Neuronal stem cell (in vitro differentiated cells): ENCODE measurements at places on chromosomes 4 and X.
A peak's percentile ranks its signal among the peaks of the same experiment; 100 is the strongest.

GRCh38 chr4:76058888-76059426, 15.6 kb upstream of the ART3 start:
- no peak for DNase-seq
- no peak overlapping the region for H3K4me3 ChIP-seq
- H3K36me3 ChIP-seq: no peaks in the 10 kb centered on the region
- no peaks in the 10 kb centered on the region for H3K27me3 ChIP-seq
- H3K27ac ChIP-seq: no peak overlapping the region
- H3K4me1 ChIP-seq: no peaks in the 10 kb centered on the region

DNA sequence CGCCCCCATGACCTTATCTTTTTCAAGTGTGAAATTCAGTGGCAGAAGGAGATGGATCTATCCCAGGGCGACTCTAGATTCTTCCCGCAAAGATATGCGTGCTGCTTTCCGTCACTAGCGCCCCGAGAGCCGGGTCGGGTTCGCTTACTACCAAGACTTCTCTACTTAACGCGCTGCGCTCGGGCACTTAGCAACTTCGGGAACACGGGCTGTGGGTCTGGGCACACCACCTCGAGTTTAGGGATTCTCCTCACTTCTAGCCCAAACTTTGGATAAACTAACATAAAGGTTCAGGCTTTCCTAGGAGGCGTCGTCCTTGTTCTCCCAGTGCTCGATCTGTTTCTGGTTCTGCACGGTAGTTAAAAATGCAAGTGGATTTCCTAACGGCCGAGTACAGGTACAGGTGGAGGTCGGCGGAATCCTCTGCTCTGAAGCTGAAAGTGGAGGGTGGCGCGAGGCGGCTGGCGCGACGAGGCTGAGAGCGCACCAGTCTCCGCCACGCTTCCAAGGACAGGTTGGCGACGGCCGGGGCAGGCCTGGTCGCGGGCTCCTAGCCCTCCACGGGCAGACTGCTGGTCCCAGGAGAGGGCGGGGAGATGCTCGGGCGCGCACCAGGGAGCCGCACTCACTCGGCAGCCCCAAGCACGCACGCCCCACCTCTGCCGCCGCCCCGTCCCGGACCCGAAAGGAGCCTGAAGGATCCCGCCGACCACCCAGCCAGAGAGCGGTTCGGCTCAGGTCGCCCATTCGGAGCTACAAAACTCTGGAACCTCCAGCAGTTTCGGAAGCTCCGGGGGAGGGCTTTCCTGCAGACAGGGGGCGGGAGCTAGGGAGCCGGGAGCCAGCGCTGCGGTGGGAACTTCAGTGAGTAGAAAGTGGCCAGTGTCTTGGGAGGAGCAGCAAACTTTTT, 100.8 kb upstream of the TENM3 start:
- peak overlapping the region; percentile 89 for H3K4me3 ChIP-seq
- H3K27ac ChIP-seq: no peak overlapping the region
- H3K27me3 ChIP-seq: no peaks in the 10 kb centered on the region
- H3K36me3 ChIP-seq: no peaks in the 10 kb centered on the region
- peak; percentile 50 for DNase-seq

GRCh38 chrX:8484360-8484949, 19.8 kb downstream of the VCX3B start:
- no peaks in the 10 kb centered on the region for H3K36me3 ChIP-seq
- H3K4me1 ChIP-seq: no peaks in the 10 kb centered on the region
- no peak overlapping the region for H3K4me3 ChIP-seq
- no peaks in the 10 kb centered on the region for H3K27me3 ChIP-seq
- H3K27ac ChIP-seq: no peak overlapping the region

DNA sequence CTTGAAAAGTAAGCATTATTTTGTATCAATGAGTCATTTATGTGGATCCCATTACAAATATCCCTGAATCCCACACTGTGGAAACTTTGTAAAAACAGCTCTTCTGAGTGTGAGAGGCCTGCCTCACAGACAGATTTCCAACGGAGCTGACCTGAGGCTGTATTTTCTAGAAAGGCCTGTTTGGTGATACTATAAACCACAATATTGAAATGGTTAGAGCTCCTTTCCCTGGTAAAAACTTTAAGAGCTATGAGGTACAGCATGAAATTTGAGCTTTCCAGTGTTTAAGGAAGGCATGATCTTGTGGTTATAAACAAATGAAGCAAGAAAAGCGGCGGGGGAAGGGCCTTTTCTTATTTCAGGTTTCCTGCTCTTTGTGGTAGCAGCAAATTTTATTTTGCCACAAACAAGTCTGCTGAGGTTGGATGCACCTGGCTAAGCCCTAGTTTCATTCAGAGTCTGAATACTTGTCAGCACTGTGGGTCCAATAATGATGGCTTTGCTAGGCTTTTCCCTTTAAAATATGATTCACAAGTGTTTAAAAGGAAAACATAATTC, 86.8 kb upstream of the ETNPPL start:
- DNase-seq: no peak
- no peak overlapping the region for H3K27ac ChIP-seq
- no peaks in the 10 kb centered on the region for H3K36me3 ChIP-seq
- no peaks in the 10 kb centered on the region for H3K4me1 ChIP-seq

DNA sequence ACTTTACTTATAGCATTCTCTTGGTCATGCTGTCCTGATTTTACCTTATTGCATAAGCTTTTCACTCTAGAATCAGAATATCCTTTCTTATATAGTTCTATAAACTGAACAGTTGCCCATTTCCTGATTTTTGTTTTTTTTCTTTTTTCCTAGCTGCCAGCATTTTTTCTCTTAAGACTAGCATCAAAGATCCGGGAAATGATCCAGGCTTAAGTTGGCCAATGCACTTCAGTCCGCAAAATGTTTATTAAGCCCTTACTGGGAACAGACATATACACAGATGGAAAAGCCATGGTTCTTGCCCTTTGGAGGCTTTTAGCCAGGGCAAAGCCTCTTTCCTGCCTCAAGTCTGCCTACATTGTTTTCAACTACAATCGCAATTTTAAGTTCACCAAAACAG, 10.1 kb upstream of the BMP2K start:
- no peak for DNase-seq
- H3K27ac ChIP-seq: no peak overlapping the region
- H3K4me1 ChIP-seq: no peaks in the 10 kb centered on the region
- no peaks in the 10 kb centered on the region for H3K36me3 ChIP-seq

DNA sequence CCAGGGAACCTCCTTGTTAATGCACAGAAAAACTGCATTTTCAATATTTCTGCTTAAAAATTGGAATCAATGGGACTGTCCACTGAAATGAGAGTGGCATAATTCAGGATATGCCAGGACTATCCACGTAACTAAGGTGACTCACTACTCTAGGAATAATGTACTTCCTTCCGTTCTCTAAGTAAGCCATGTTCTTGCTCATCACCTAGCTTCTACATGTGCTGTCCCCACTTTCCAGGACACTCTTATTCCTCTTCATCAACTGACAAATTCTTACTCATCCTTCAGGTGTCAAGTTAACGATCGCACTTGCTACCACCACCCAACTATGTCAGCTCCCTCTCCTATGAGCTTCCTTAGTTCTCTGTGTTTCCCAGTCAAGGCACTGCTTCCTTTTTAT, 342.8 kb upstream of the F9 start:
- H3K36me3 ChIP-seq: peaks cover 3% of the 10 kb centered on the region
- DNase-seq: no peak
- peaks cover 7% of the 10 kb centered on the region for H3K4me1 ChIP-seq

DNA sequence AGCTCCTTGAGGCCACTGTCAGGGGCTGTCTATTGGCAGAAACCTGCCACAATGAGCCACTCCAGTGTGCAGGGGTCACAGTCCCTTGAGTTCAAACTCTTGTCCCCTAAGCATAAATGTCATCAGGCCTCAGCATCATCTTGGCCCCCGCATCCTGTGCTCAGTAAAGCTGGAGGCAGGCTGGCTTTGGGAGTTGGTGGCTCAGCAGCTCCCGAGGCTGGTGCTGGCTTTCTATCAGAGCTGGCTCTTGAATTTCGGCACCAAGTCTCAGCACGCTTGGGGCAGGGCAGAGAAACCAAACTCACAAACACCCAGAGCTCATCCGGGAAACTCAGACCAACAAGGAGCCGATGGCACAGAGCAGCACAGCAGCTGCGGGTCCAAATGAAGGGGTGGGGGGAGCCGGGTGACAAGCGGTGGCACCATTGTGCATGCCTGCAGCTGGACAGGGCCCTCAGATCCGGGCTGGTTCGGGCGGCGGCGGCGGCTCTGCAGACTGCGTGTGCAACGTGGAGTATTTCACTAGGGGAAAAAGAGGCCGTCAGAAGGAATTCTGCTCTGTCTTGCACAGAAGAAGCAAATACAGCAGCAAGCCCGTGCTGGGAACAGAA, 75.5 kb downstream of the MTMR1 start:
- H3K27ac ChIP-seq: no peak overlapping the region
- DNase-seq: no peak
- H3K36me3 ChIP-seq: no peaks in the 10 kb centered on the region
- H3K4me1 ChIP-seq: no peaks in the 10 kb centered on the region
- H3K27me3 ChIP-seq: peaks cover 3% of the 10 kb centered on the region

DNA sequence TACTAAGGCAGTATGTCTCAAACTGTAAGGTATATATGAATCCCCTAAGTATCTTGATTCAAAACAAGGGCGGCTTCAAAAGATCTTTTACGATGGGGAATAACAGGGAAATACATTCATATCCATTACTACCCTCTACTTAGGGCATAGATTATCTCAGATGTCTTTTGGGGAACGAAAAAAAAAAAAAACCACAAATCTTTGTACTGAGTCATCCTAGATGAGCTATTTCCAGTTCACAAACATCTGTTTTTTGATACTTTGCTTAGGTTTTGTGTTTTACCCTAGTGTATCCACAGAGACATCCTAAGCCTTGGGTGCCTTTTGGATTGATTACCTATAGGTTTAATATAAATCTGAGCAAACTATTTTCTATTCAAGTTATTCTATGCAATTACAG, 457.2 kb downstream of the NLGN4X start:
- H3K4me1 ChIP-seq: no peaks in the 10 kb centered on the region
- H3K27ac ChIP-seq: no peak overlapping the region
- H3K36me3 ChIP-seq: no peaks in the 10 kb centered on the region
- no peaks in the 10 kb centered on the region for H3K27me3 ChIP-seq
- H3K4me3 ChIP-seq: no peak overlapping the region

GRCh38 chr4:183355405-183355804, 33.2 kb upstream of the CLDN24 start:
- no peak for DNase-seq
- H3K27me3 ChIP-seq: no peaks in the 10 kb centered on the region
- H3K36me3 ChIP-seq: no peaks in the 10 kb centered on the region
- no peak overlapping the region for H3K27ac ChIP-seq
- H3K4me3 ChIP-seq: no peak overlapping the region

DNA sequence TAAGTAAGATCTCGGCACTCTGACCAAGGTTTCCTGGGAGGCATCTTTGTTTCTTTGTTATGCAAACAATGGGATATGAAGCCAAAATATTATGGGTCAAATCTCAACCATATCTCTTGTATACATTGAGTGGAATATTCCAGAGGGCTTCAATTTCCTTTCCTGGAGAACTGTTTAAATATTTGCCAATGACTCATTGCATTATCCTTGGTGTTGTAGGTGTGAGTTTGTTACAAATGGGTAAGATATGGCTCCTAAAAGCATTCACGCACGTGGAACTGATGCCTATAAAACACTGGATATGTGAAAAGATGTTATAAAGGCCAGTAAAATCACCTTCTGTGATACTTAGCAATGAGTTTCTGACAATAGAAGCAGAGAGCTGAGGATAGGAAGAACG, 150.5 kb upstream of the WDR1 start:
- DNase-seq: no peak
- H3K4me3 ChIP-seq: no peak overlapping the region
- H3K4me1 ChIP-seq: no peaks in the 10 kb centered on the region
- H3K36me3 ChIP-seq: no peaks in the 10 kb centered on the region
- no peaks in the 10 kb centered on the region for H3K27me3 ChIP-seq

- H3K36me3 ChIP-seq: no peaks in the 10 kb centered on the region
- H3K4me3 ChIP-seq: no peak overlapping the region
- H3K27ac ChIP-seq: no peak overlapping the region
- no peaks in the 10 kb centered on the region for H3K4me1 ChIP-seq
- no peak for DNase-seq
- H3K27me3 ChIP-seq: no peaks in the 10 kb centered on the region
Measured at GRCh38 chrX:110698696-110699095, 96.9 kb downstream of the CHRDL1 start.

DNA sequence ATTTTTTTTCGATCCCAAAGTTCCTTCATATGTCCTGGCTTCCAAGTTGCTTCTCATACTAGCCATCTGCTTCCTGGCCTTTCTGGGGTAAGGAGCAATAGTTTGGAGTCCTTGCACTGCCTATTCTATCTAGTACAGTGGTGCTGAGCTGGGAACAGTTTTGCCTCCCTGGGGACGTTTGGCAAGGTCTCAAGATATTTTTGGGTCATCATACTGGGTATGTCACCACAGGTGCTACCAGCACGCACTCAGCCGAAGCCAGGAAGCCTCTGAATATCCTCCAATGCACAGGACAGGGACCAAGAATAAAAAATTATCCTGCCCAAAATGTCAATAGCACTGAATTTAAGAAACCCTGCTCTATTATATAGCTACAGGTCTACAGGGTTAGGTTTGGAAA, 35.4 kb upstream of the TMSB15B start:
- DNase-seq: no peak
- H3K4me1 ChIP-seq: no peaks in the 10 kb centered on the region
- no peaks in the 10 kb centered on the region for H3K27me3 ChIP-seq
- no peaks in the 10 kb centered on the region for H3K36me3 ChIP-seq
- H3K4me3 ChIP-seq: no peak overlapping the region

DNA sequence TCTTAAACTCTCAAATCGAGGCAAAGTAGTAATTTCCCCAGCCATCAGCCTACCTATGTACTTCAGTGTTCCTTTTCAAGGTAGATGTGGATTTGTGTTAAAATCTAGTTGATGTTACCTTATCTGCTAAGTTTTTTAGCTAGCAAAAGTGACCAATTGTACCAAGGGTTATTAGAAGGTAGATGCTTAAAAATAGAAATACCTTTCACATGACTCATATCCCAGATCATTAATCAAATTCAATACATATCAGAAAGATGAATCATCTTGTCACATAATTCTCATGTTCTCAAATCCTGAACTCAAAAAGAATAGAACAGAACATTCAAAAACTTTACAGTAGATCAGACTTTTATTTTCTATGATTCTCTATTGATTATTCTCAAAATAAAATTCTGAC, 3.5 kb downstream of the ENAM start:
- no peaks in the 10 kb centered on the region for H3K27me3 ChIP-seq
- no peak overlapping the region for H3K27ac ChIP-seq
- DNase-seq: no peak
- H3K36me3 ChIP-seq: no peaks in the 10 kb centered on the region

DNA sequence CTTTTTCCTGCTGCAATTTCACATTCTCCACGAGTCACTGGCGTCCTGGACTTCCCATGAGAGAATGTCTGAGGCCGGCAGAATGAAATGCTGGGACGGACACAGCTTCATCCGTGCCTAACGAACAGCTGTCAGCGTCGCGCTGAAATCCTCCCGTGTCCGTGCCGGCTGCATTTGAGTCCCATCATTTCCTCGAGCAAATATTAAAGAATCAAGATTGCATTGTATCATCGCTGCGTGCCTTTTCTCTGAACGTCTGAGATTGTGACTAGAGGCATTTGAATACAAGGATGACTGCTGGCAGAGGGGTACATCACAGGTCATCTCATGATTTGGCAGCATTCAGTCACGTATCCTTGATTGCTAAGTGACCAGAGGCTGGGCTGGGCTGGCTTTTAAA, 279.9 kb downstream of the ASMT start:
- peaks cover 4% of the 10 kb centered on the region for H3K27me3 ChIP-seq
- H3K4me1 ChIP-seq: peaks cover 3% of the 10 kb centered on the region
- DNase-seq: no peak
- H3K4me3 ChIP-seq: no peak overlapping the region
- H3K36me3 ChIP-seq: no peaks in the 10 kb centered on the region
- no peak overlapping the region for H3K27ac ChIP-seq
